Aorta (tissue), 5 donors: ENCODE measurements at places on chromosomes 1 and 21. TPM values are rescaled to one million over a fixed set of nuclear protein-coding genes. Genes with fewer than 3 reads are reported as not detected.

DNA sequence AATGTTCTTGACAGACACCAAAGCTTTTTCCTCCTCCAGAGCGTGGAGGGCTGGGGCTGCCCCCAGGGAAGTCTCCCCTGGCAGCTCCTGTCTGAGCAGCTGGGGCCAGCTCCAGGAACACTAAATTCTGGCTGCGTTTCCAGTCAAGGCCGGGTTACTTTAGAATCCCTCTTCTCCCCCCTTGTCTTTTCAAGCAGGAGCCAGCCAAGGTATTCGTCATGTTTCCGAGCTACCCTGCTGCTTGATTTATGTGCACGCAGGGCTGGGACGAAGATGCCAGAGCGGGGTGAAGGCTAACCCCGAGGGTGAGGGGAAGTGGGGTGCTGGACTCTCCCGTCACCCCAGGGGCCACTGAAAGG is 68.1 kb upstream of the ANGPTL1 start:
- H3K4me1 ChIP-seq, result peaks cover 8% of the 10 kb centered on the region
- DNase-seq, result peak; percentile 90
- H3K27ac ChIP-seq, result peak overlapping the region; percentile 87
- H3K36me3 ChIP-seq, result no peaks in the 10 kb centered on the region
- H3K27me3 ChIP-seq, result no peaks in the 10 kb centered on the region

DNA sequence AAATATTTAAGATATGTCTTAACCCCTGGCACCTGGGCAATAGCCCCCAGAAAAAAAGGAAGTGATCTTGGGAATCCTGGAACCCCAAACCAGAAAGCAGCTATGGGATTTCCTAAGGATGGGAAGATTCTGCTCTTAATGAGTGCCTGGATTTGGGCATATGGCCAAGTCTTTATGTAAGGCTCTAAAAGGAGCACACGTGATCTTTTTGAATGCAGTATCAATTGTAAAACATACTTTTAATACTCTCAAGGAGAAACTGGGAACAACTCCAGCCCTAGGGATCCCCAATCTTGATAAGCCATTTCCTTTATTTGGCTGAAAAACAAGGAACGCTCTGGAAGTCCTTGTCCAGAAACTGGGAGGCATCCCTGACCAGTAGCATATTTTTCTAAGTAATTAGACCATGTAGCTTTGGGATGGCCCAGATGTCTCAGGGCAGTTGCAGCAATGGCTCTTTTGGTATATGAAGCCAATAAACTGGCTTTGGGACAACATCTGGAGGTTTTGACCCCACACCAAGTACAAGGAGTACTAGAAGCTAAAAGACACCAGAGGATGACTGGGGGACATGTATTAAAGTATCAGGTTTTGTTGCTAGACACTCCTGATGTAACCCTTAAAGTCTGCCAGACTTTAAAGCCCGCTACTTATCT is 80.9 kb upstream of the KIAA0040 start:
- no peak for DNase-seq
- no peaks in the 10 kb centered on the region for H3K4me1 ChIP-seq
- H3K36me3 ChIP-seq, result no peaks in the 10 kb centered on the region
- no peaks in the 10 kb centered on the region for H3K27me3 ChIP-seq
- no peak overlapping the region for H3K27ac ChIP-seq
- H3K4me3 ChIP-seq, result no peak overlapping the region

DNA sequence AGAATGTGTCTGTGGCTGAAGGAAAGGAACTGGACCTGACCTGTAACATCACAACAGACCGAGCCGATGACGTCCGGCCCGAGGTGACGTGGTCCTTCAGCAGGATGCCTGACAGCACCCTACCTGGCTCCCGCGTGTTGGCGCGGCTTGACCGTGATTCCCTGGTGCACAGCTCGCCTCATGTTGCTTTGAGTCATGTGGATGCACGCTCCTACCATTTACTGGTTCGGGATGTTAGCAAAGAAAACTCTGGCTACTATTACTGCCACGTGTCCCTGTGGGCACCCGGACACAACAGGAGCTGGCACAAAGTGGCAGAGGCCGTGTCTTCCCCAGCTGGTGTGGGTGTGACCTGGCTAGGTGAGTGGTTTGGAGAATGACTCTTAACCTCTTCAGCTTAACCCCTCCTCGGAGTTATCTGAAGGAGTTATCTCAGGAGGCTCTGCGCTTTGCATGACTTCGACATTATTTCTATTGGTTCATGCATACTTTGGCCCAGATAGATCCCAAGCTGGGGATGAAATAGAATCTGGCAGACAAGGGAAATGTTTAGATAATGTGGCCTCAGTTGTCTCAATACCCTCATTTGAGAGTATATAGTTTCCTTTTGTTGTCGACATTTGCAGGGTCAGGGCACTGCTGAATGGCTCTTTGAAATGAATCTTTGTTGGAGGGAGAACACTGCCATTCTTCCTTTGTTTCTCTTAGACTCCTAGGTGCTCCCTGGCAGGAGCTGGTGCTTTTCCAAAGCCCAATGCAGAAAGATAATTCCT is 39.7 kb downstream of the PTGFRN start:
- no peaks in the 10 kb centered on the region for H3K27me3 ChIP-seq
- DNase-seq, result no peak
- H3K36me3 ChIP-seq, result no peaks in the 10 kb centered on the region
- no peak overlapping the region for H3K4me3 ChIP-seq
- H3K27ac ChIP-seq, result no peak overlapping the region

DNA sequence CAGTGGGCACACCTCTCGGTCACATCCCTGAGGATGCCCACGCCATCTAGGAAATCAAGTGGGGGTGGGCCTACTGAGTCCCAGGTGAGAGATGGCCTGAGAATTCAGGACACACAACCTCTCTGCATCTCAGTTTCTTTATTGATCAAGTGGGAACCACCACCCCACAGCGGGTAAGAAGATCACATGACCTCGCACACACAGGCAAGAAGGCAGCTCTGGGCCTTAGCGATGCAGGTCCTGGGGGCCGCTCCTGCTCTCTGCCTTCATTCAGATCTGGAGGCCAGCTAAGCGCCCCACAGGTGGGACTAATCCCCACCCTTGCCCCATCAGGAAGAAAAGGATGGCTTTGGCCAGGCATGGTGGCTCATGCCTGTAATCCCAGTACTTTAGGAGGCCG is 63.2 kb downstream of the PGBD5 start:
- no peak for DNase-seq
- H3K27ac ChIP-seq, result no peak overlapping the region
- no peak overlapping the region for H3K4me3 ChIP-seq
- no peaks in the 10 kb centered on the region for H3K36me3 ChIP-seq
- H3K4me1 ChIP-seq, result no peaks in the 10 kb centered on the region

DNA sequence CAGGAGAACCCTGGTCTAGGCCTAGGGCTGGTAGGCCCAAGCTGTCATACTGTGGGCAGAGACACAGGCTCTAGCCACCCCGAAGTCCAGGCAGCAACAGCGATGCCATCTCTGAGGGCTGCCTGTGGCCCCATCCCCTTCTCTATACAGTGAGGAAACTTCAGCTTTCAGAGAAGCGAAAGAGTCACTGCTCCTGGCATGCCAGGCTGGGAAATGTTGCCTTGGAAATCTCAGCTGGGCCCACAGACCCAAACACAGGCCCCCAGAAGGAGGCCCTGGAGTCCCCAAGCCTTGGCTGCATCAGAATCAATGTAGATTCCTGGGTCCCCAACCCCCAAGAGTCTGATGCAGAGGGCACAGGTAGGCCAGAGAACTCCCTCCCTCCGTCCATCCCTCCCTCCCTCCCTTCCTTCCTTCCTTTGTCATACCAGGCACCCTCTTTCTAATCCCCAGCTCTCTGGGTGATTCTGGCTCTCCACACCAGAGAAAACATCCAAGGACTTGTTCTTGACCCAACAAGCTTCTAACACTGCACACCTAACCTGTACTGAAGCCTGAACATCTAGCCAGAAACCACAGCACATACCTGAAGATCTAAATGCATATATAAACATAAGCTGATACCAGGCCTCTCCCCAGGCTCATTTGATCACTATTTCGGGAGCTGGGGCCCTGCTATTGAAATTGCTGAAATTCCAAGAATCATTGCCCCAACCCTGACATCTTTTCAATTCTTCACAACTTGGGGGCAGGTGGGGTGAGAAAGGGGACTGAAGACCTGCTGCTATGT is 143.2 kb upstream of the EDN2 start:
- DNase-seq, result no peak
- no peaks in the 10 kb centered on the region for H3K36me3 ChIP-seq
- H3K4me1 ChIP-seq, result no peaks in the 10 kb centered on the region
- H3K4me3 ChIP-seq, result no peak overlapping the region
- H3K27ac ChIP-seq, result no peak overlapping the region

Gene CDC20
- 1.1 TPM for total RNA-seq

Gene AQP10
- total RNA-seq, result not detected
